ENCODE measurements at places on chromosomes 1 and 21.
A peak's percentile ranks its signal among the peaks of the same experiment; 100 is the strongest.

- no peak for DNase-seq
These were observed 78.0 kb downstream of the SYT6 start for GRCh38 chr1:114075546-114076242.

DNA sequence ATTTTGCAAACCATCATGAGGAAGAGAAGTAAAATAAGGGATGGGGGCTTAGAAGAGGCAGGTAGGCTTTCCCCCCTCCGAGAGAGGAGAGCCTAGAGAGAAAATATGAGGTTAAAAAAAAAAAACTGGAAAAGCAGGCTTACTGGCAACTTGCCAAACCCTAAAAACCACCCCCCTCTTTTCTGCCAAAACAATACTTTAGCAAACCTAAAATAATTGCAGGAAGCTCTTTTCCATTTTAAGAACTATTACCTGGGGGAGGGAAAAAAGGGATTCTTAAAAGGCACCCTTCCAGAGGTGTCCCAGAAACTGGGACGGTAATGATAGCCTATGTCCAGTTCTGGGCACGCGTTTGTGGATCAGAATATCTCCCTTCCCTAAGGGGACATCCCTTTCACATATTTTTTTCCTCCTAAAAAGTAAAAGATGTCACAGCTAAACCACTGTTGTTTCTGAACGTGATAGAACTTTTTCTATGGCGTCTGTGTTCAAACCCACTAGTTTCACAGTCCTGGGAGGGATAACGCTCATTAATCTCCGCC is 1.1 kb upstream of the NFIA start:
- no peak for DNase-seq

- DNase-seq: peak; percentile 94
These were observed 43.7 kb downstream of the BACH1 start for GRCh38 chr21:29342363-29342957.

DNA sequence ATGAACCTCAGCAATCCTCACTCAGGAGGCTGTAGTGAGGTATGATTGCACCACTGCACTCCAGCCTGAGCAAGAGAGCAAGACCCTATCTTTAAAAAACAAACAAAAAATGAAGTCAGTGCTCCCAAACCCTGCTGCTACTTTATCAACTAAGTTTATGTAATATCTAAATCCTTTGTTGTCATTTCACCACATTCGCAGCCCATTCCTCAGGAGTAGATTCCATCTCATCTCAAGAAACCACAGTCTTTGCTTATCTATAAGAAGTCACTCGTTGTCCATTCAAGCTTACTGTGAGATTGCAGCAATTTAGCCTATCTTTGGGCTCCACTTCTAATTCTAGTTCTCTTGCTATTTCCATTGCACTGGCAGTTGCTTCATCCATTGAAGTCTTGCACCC is 44.3 kb upstream of the RGL1 start:
- DNase-seq: no peak

DNA sequence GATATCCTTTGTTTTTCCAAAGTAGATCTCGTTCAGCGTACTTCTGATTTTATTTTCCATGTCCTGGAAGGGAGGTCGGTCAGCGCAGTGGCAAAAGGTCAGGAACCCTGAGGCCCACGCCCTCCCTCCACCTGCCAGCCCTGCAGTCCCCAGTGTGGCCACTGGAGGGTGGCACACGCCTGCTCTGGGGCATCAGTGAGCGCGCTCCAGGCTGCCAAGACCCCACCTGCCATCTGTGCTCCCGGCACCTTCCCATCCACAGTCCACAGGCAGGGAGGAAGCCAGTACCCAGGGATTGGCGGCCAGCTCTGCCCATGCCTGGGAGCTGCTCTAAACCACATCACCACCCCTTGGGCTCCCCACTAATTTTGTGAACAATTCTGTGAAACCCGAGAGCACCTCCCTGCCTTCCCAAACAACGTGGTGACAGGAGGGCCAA is 32.3 kb downstream of the SLC66A1 start:
- DNase-seq: no peak

DNA sequence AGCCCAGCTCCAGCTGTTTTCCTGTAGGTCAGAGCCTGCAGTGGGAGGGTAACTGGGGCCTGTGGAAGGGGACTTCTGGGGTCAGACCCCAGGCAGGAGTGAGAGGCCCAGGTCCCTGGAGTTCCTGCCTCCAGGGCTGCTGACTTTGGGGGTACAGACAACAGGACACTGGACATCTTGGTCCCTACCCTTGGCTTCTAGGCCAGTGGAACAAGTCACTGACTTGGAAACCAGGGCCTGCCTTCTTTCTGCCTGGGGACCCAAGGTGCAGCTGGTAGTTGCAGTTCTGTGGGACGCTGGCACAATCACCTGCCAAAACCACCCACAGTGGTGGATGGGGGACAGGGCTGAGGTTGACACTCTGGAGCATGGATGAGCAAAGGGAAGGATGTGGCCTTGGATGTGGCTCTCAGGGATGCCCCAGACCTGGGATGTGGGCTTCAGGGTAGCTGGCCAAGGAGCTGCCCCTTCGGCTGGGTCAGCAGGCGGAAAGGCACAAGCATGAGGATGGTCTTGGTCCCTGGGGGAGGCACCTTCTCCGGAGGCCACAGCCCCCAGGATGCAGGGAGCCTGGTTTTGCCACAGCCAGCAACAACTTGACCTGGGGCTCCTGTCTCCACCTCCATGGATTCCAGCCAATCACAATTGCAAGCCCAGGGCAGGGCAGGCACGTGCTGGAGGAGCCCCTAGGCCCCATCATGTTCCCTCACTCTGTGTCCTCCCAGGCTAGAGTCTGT is 5.8 kb downstream of the JMJD4 start:
- DNase-seq: no peak

GRCh38 chr21:45076245-45076711 is 1.9 kb downstream of the ADARB1 start:
- no peak for DNase-seq
